ENCODE measurements at places on chromosomes 11 and 22.

GRCh38 chr11:19316434-19316833 lies 75.7 kb upstream of the E2F8 start:
- DNase-seq: no peak

- peak; percentile 29 for DNase-seq
Observed at GRCh38 chr22:46721501-46722085, 16.5 kb downstream of the CERK start.

GRCh38 chr11:114918286-114918685 lies 240.0 kb downstream of the NXPE2 start:
- no peak for DNase-seq

- DNase-seq: no peak
Observed at GRCh38 chr22:26561756-26562417, 28.0 kb downstream of the TPST2 start.

- DNase-seq: no peak
Observed at GRCh38 chr11:44088871-44089270, 6.6 kb upstream of the EXT2 start.
